ENCODE measurements at places on chromosomes 2 and 18. TPM values are rescaled to one million over a fixed set of nuclear protein-coding genes. Genes with fewer than 3 reads are reported as not detected.

The ANKRD30B gene
- polyA plus RNA-seq, result not detected

The EFHD1 gene
- 9.0 TPM for polyA plus RNA-seq

The RALB gene
- 111 TPM for polyA plus RNA-seq

DNA sequence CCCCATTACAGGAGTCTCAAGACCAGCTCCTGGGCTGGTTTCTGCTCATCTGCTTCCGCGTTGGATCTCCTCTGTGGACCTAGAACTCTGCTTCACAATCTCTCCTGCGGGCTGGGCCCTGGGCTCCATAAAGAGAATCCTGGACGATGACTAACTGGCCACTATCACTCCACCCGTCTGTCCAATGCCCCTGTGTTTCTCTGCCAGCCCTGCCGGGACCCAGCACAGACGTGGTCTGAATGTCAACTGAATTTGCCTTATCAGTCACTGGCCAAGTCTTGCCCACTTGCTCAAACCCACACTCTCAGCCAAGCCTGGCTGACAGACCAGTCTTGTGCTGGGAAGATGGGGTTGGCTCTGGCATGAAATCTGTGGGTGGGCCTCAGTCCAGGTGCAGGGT, 17.4 kb downstream of the KIF3C start:
- no peak for DNase-seq

DNA sequence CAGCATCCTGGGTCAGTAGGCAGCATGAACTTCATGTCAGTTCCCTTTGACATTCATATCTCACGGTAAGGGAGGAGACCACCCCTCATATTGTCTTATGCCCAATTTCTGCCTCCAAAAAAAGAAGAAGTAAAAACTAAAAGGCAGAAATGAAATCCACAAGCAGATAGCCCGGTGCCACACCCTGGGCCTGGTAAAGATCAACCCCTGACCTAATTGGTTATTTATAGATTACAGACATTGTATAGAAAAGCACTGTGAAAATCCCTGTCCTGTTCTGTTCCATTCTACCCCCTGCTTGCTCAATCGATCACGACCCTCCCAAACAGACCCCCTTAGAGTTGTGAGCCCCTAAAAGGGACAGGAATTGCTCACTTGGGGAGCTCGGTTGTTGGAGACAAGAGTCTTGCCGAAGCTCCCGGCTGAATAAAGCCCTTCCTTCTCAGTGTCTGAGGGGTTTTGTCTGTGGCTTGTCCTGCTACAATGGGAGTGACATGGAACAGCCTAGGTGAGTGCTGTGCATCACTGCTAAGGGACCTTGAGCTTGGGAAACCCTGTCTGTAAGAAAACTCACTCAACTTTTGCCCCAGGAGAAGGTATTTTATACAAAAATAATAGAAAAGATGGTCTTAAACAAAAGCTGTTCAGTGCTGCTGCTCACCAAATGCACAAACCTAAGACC, 11.1 kb downstream of the NDUFV2 start:
- no peak for DNase-seq

DNA sequence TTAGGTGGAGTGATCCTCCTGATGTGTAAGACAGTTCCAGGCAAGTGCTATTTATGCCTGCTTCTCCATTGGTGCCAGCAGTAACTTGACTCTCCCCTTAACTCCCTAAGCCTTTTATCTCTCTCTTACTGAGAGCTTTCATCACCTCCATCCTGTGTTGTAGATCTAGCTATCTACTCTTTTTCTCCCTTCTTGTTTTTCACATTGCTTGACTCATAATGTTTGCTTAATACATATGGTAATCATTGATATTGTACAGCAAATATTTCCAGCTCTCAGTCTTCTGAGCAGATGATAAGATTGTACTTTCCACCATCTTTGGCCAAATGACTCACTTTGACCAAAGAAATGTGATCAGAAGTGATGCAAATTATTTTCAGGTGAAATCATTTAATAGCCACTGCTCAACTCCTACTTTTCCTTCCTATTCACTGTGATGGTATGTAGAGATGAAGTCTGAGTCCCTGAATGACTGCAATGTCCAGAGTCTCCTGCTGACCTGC, 165.0 kb downstream of the PLCL1 start:
- no peak for DNase-seq

- DNase-seq, result peak; percentile 78
These were observed 58.6 kb downstream of the ZEB2 start for GRCh38 chr2:144461308-144461766.

GRCh38 chr18:38648179-38648578, 1082.6 kb upstream of the CELF4 start:
- DNase-seq, result no peak

All from heart left ventricle (tissue), 16 donors.